ENCODE measurements at places on chromosomes 12 and 14.

GRCh38 chr14:55045087-55045486 is 6.4 kb upstream of the MAPK1IP1L start:
- peak; percentile 31 for DNase-seq

GRCh38 chr14:58808828-58809227 is 171.1 kb downstream of the DACT1 start:
- no peak for DNase-seq

GRCh38 chr14:105138551-105139111 is 29.9 kb downstream of the JAG2 start:
- DNase-seq = no peak

GRCh38 chr14:30620178-30620577 is 1.9 kb upstream of the SCFD1 start:
- peak; percentile 46 for DNase-seq

DNA sequence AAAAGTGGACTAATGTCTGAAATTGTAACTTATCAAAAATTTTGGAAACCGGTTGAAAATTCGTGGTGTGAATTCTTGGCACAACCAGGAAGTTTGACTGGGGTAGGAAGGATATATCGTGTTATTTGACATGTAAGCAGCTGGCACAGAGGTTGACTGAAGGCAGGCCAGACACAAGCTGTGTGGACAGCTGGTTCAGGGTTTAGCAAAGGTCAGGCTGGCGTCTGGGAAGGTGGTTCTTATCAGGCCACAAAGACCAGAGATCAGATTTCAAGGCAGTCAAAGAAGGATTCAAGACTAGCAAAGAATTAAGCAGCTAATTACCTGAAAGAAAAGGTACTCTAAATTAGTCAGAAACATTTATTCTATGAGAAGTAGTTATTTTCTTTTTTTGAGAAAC is 450.2 kb upstream of the MDGA2 start:
- DNase-seq = no peak

DNA sequence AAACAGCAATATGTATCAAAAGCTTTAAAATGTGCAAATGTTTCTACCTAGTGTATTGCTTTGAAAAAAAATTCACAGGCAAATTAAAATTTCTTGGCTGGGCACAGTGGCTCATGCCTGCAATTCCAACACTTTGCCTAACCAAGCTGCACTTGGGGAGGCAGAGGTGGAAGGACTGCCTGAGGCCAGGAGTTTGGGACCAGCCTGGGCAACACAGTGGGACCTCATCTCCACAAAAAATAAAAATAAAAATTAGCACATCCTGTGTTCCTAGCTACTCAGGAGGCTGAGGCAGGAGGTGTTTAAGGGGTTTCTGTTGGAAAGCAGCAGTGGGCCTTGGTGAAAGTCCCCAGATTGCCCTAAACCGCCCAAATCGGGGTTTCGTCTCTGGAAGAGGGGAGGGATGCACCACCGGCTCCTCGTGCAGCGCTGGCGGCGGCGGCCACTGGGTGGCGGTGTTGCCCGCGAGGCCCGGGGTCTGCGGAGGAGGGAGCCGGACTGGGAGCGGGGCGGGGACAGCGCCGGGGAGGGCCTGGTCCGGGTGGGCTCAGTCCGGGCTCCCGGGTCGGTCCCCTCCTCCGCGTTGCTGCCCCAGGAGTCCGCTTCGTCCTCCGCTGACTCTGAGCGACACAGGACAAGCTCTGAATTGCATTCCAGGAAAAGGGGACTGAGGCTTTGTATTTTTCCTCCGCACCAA is 265.6 kb downstream of the AACS start:
- DNase-seq = peak; percentile 90

GRCh38 chr12:95173392-95174251 is 43.6 kb downstream of the FGD6 start:
- DNase-seq = no peak

- no peak for DNase-seq
These were observed 3.2 kb upstream of the MIA2 start for GRCh38 chr14:39230416-39231035.

DNA sequence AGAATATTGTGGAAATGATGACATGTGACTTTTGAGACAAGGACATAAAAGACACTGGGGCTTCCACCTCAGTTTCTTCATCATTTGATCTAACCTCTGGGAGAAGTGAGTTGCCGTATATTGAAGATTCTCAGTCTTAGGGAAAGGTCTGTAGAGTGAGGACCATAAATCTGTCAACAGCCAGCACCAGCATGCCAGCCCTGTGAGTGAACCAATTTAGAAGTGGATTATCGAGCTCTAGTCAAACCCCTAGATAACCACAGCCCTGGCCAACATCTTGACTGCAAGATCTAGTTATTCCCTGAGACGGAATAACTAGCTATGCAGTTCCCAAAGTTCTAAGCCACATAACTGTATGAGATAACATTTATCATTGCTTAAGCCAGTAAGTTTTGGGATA is 108.8 kb upstream of the PTPRR start:
- DNase-seq = no peak

DNA sequence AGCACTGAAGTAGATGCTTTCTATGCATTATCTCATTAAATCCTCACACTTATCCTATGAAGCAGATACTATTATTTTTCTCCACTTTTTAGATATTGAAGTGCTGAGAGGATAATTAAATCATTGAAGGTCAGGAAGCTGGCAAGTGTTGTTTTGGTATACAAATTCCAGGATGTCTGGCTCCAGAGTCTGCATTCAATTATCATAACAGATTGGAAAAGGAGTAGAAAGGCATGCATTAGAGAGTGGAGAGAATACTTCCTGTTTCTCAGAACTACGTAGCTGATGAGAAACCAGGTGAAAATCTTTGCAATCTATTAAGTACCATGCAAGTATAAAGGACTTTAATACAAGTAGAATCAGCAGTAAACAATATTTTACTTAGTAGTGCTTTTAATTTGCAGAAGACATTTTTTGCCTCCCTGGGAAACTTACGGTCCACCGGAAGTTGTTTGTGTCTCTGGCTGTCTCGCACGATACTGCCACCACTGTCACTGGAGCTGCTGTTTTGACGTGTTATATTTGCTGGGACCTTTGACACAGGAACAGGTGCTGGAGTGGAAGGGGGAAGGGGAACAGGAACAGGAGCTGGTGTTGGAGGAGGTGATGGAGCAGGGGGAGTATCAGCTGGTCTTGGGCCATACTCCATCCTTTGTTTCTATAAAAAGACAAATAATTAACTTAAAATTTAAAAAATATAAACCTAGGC is 158.0 kb downstream of the EPS8 start:
- no peak for DNase-seq

DNA sequence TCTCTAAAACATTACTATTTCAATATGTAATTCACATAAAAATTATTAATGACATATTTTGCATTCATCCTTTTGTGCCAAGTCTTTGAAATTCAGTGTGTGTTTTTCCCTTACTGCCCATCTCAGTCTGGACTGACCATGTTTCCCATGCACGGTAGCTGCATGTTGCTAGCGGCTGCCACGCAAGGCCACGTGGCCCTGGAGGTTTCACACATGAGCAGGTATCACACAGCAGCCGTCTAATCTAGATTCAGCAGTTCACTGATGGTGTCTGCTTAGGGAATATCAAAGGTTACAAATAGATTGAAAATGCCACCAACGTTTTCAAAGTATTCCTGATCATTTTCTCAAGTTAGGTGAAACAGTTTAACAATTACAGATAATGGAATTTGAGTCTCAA is 234.8 kb upstream of the FKBP4 start:
- no peak for DNase-seq

DNA sequence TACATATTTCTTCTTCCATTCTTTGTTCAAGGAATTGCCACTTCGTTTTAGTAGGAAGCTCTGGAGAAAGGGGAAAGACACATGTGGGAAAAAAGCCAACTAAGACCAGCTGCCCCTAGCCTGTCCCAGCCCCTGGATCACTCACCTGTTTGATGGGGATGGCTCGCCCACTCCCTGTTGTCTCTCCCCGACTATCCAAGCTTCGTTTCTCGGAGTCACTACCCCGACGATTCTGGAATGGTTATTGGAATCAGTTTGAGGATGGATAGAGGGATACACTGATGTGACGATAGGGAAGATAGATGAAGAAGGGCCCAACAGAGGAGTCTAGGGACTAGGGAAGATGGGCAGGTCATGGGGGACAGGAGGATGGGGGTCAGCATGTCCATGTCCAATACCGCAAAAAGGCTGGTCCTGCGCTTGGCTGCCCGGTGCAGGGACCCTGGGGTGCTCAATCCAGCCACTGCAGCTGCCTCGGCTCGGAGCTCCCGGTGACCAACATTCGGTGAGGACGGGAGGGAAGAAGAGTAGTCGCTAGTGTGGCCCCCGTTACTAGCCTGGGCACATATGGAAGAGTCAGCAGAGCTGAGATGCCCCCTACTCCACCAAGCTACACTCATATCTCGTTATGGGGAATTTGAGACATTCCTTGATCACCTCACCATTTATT is 7.0 kb downstream of the AGAP2 start:
- DNase-seq = no peak

DNA sequence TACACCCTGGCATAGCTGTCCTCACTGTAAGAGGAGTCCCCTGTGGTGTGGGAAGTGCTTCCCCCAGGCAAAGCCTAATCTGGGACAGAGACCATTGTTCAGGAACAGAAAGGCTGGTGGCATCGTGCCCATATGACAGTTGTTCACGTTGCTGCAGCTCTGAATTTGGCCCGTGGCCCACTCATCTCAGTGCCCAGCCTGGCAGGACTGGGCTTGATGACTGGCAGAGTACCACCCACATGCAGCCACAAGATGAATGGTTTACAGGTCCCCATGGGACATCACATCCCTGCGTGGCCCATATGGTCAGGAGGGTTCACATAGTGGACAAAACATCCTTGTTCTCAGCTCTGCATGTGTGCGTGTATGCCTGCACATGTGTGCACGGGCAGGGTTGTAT is 17.5 kb downstream of the IQSEC3 start:
- DNase-seq = no peak

DNA sequence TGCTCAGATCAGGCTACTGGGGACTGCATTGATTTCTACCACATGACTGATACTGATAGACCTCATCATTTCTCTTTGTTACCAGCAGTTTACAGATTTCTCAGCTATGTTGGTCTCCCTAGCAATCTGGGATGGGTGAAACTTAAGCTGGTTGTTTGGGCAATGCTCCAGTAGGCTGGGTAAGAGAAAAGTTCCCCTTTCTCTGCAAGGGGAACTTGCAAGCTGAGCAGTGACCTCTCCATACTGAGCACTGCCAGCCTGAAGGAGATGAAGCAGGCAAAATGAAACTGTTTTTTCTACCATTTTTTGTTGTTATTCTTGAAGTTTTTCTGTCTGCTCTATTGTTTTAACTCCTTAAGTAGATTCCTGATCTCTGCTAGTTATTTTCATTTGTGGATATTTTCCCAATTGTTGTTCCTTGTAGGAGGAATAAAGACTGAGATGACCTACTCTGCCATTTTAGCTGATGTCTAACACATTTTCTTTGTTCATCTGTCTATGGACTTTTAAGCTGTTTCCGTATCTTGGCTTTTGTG is 1.3 kb upstream of the OR4M1 start:
- no peak for DNase-seq

GRCh38 chr14:32449648-32450047 is 120.5 kb downstream of the AKAP6 start:
- no peak for DNase-seq

- no peak for DNase-seq
These were observed 997.9 kb upstream of the FLRT2 start for GRCh38 chr14:84532016-84532415.

GRCh38 chr14:99033951-99034350 is 238.0 kb downstream of the BCL11B start:
- DNase-seq = no peak

DNA sequence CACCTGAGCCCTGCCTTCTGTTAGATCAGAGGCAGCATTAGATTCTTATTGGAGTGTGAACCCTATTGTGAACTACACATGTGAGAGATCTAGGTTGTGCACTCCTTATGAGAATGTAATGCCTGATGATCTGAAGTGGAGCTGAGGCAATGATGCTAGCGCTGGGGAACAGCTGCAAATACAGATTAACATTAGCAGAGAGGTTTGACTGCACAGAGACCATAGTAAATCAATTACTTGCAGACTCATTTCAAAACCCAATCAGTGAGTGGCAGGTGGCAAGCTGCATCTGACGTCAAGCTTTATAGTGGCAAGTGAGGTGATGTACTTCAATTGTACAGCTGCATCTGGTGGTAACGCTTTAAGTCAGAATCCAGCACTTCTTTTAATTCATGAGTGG is 141.6 kb downstream of the GPHN start:
- DNase-seq = no peak

GRCh38 chr12:79156846-79157463 is 292.4 kb downstream of the SYT1 start:
- DNase-seq = no peak

DNA sequence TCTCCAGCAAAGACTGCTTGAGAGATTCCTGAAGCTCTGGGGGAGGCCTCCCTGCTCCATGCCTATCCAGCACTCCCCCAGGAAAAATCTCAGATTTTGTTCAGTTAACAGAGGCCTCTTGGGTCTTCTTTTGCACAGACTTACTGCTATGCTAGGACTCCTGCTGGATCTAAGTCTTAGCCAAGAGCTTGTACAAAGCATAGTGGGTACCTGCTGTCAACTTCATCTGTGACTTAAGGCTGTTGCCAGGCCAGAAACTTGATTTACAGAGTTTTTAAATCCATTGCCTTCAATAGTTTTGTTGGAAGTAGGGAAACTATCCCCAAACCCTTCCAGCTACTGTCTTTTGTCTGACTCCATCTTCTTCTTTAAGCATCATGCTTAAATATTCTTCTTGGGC is 140.5 kb downstream of the SMOC1 start:
- DNase-seq = no peak

DNA sequence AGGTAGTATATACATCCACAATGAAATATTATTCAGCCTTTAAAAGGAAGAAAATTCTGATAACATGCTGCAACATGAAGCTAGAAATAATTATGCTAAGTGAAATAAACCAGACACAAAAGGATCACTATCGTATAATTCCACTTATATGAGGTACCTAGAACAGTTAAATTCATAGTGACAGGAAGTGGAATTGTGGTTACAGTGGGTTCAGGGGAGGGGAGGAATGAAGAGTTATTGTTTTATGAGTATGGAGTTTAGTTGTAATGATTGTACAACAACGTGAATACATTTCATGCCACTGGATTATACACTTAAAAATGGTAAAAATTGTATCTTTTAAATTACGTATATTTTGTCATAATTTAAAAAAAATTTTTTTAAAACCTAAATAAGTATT is 21.0 kb downstream of the EEA1 start:
- DNase-seq = no peak

- DNase-seq = no peak
These were observed 28.0 kb downstream of the JAG2 start for GRCh38 chr14:105140581-105140980.
